ENCODE measurements at places on chromosomes 12 and 14.

DNA sequence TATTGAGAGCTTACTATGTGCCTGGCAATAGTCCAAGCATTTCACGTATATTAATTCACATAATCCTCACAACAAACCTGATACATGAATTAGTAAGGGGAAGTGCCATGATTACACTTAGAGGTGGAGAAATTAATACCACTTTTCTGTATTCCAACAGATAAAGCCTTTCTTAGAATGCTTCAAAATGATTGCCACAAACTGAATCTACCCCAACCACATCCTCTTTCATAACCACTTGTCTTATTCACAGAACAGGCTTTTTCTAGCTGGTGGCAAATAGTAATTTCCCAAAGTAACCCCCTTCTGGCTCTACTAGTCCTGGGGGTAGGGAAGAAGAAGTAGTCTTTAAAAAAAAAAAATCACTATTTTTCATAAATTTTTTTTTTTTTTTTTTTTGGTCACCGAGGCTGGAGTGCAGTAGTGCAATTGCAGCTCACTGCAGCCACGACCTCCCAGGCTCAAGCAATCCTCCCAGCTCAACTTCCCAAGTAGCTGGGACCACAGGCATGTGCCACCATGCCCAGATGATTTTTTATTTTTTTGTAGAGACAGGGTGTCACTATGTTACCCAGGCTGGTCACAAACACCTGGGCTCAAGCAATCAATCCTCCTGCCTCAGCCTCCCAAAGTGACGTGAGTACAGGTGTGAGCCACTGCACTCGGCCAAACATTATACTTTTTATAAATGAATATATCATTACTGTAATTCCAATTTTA is 59.0 kb upstream of the ARID2 start:
- DNase-seq = no peak

DNA sequence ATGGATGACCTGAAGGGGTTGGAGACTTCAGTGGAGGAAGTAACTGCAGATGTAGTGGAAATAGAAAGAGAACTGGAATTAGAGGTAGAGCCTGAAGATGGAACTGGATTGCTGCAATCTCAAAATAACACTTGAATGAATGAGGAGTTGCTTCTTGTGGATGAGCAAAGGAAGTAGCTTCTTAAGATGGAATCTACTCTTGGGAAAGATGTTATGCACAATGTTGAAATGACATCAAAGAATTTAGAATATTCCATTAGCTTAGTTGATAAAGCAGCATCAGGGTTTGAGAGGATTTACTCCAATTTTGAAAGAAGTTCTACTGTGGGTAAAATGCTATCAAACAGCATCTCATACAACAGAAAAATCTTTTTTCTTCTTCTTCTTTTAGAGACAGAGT is 186.4 kb upstream of the PRKD1 start:
- DNase-seq = no peak

DNA sequence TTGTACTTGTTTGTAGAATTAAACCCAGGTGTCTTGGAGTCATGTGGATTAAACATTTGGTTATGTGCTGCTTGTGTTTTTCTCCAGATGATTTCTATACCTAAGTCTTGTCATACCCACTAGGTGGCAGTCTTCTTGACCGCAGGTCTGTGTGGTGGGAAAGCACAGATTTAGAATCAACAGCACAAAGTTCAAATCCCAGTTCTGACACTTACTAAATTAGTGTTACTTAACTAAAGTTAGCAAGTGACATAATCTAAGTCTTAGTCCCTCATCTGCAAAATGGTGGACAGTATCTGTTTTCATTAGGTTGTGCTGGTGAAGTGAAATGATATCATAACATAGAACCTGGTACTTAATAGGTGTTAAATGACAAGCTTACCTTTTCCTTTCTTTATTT is 151.0 kb upstream of the ARHGAP5 start:
- peak; percentile 34 for DNase-seq

GRCh38 chr12:57521525-57522010 is 1.1 kb upstream of the MBD6 start:
- no peak for DNase-seq

GRCh38 chr14:99201351-99202073 is 70.5 kb downstream of the BCL11B start:
- DNase-seq = no peak

DNA sequence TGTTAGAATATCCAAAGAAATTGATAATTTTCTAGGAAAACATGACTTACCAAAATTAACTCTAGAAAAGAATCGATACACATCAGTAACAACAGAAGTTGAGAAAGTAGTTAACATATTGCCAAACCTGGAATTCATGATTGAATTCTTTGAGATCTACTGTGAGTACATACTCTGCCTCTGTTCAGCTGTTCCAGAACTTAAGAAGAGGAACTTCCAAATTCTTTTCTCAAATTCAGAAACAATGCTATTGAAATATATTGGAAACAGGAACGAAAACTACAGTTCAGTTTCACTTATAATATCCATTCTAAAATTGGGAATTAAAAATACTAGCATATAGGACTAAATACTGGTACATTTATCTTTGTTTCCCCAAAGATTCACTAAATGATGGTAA is 57.9 kb downstream of the MARK3 start:
- no peak for DNase-seq

GRCh38 chr12:127548123-127548553 is 718.8 kb upstream of the TMEM132C start:
- DNase-seq = peak; percentile 44

GRCh38 chr14:33362934-33363333 is 424.3 kb downstream of the NPAS3 start:
- DNase-seq = no peak

DNA sequence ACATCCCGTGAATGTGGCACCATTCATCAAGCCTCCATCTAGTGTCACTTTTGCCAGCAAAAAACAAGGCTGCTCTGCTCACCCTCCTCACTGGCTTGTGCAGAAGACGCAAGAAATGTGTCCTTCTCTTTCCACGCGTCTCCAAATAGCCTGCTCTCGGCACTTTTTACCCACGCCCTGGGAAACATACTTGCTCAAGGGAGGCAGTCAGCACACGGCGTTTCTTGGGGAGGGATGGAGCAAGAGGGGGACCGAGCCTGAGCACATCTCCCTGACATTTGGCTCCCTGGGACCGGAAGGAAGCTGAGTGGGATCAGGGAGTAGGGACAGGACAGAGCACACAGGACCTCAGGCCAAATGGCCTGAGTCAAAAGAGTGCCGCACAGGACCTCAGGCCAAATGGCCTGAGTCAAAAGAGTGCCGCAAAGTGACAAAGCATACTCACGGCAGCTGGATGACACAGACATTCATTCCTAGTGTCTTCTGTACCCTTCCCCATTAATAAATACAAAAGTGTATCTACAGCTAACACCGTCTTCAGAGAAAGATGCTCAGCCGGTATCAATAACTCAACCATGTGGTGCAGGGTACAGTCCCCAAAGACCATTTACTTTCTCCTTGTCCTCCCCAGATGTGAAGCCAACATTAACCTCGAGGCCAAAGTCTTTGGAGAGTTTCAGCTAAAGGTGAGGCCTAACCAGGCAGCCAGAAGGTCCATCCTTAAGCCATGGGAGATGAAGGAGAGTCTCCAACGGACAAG is 7.1 kb downstream of the BCL11B start:
- no peak for DNase-seq

DNA sequence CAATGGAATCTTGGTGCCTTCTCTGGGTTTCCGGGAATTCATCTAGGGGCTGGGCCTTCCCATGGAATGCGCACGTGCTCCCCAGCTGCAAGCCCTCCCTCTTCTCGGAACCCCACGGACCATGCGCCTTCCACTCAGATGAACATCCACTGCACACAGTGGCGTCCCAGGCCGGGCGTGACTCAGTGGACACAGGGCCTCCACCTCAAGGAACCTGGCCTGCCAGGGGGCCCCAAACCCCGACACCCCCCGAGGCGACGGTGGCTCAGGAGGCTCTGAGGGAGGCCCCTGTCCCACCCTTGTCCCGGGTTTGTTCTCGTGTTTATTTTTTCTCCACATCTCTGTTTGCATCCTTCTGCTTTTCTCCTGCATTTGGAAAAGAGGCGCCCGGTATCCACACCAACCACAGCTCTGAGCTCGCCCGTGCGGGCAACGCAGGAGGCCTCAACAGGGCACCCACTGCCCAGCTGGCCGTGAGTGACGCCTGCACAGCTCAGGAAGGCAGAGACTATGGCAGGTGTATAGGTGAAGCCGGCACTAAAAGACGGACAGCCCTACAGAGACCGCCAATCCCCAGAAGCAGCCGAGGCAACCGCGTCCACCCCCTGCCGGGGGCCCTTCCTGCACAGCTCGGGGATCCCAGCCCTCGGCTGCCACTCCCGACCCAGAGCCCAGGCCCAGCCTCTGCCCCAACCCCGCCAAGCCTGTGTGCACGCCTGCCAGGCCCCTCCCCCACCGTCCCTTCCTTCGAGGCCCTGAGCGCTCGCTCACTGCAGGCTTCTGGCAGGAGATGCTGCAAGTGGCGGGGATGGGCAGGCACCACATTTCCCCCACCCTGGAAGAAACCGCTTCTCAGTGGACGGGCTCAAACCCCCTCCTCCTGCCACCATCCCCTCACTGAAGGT is 23.8 kb upstream of the GALNT9 start:
- DNase-seq = no peak

GRCh38 chr12:118328486-118329330 is 44.0 kb downstream of the TAOK3 start:
- DNase-seq = no peak

- DNase-seq = no peak
Measured at GRCh38 chr12:31897781-31898503, 61.3 kb upstream of the RESF1 start.

GRCh38 chr12:76471579-76471978 is 88.0 kb downstream of the OSBPL8 start:
- DNase-seq = no peak

- DNase-seq = no peak
Measured at GRCh38 chr14:103562179-103562428, 353 bp downstream of the BAG5 start.

DNA sequence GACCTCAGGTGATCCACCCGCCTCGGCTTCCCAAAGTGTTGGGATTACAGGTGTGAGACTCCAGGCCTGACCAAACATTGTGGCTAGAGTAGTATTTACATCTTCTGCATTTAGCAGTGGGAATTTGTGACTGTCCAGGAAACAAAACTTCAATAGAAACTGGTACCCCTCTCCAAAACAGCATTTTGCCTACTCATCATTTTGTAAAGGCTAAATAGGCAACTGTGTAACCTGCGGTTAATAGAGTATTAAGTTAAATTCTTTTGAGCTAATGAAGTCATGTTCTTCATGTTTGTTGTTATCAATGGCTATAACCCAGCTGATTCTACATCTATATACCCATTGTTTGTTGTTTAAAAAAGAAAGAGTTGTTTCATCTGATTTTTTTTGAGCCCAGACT is 8.1 kb downstream of the CMAS start:
- DNase-seq = no peak

GRCh38 chr14:39440975-39441374 is 8.7 kb upstream of the FBXO33 start:
- DNase-seq = no peak

GRCh38 chr12:2834581-2835491 is at the start of gene NRIP2:
NRIP2 (minus strand) TSS chr12:2835035; CDS start chr12:2834983, 52 bp downstream.
- no peak for DNase-seq

- DNase-seq = no peak
Measured at GRCh38 chr12:60209933-60210332, 614.1 kb downstream of the SLC16A7 start.

DNA sequence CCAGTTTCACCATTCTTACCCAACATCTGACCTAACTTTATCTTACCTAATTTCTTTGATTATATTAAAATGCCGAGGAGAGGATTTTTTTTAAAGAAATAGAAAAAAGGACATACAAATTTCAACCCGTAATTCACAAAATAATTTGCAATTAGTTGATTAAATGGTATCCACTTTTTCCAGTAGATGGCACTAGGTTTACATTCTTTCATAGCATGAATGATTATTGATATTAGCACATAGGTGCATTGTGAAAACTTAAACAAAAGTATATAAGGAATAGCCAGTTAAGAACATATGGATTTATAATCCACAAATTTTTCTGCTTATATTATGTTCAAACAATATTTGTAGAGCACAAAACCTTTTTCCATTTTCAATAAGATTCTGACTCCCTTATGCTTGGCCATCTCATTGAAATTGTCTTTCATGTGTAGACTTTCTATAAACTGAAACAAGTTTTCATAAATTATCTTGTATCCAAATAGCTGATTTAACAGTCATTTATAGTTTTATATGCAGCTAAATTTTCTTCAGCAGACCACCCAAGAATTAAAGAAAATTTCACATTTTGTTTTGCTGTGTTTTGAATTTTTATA is 35.3 kb downstream of the MSRB3 start:
- DNase-seq = no peak

DNA sequence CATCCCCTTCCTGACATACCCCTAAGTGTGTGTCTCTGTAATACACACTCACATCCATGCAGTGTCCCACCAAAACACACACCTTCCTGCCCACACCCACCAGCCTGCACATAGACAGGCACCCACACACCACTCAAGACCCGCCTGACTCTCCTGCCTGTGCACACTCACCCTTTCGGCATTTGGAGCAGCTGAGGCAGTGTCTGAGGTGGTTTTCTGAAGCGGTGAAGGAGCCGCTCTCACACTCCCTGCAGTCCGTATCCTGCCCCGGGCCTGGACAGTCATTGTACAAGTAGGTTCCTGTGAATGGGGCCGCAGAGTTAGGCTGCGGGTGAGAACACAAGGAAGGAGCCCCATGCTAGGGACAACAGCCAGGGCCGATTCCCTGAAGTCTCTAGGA is 8.3 kb downstream of the TNFRSF1A start:
- DNase-seq = peak; percentile 42

DNA sequence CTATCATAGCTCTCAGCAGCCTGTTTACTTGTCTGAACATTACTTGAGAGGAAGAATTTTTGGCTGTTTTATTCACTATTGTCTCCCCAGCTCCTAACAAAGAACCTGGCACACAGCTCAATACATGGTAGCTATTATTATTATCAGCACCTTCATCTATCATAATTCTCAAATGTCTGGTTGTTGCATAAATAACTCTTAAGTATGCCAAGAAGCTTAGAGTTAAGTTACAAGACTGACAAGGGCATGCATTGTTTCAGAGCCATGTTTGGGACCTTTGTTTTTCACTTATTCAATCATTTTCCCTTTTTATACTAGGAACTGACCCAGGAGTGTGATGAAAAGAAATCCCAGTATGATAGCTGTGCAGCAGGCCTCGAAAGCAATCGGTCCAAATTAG is 77.5 kb upstream of the ATP2A2 start:
- no peak for DNase-seq

GRCh38 chr12:57250956-57251355 is at the start of gene STAC3:
STAC3 (minus strand) TSS chr12:57251187; CDS start chr12:57249636, 1,551 bp downstream.
- DNase-seq = no peak

- DNase-seq = no peak
Measured at GRCh38 chr14:33716921-33717320, 234.0 kb downstream of the EGLN3 start.

- no peak for DNase-seq
Measured at GRCh38 chr12:19506497-19506896, 67.2 kb downstream of the AEBP2 start.

GRCh38 chr12:111221062-111222026 is 147.6 kb downstream of the PHETA1 start:
- DNase-seq = no peak

GRCh38 chr12:113299619-113300237 is 35.2 kb downstream of the SLC8B1 start:
- peak; percentile 39 for DNase-seq

Data from amniotic stem cell (primary cell).